Putamen (tissue), 1 donor: ENCODE measurements at places on chromosomes 2 and 18.

DNA sequence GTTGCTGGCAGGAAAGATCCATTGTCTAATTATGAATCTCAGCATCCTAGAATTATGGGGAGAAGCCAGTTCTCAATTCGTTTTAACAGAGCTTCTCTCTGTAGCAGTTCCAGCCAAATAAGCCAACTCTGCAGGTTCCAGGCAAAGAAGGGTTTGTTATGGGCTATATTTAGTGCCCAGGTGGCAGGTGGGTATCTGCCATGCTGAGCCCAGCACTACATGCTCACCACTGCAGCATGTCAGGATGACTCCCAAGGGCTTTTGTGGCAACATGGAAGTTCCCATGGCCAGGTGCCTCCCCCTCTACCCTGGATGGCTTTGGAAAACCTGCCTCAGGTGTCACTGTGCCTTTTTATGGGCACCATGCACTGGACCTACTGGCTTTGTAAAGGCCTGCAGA, 137.7 kb upstream of the MSH6 start:
- no peak for DNase-seq

DNA sequence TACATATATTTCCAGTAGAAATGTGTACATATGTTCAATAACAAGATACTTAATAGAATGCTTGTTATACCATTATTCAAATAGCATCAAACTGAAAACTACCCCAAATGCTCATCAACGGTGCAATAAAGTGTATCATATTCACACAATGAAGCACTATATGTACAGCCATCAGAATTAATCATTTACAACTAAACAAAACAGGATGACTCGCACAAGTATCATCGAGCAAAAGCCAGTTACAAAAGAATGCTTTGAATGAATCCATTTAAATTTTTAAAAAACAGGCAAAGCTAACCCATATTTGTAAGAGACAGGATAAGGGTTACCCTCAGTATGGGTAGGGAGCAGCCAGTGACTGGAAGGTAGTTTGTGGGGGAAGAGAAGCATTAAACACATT, 132.8 kb upstream of the PDE1A start:
- DNase-seq, result no peak

GRCh38 chr2:170243118-170243837, 65.3 kb downstream of the MYO3B start:
- DNase-seq, result no peak

GRCh38 chr2:117976581-117976980, 37.3 kb downstream of the CCDC93 start:
- DNase-seq, result no peak

GRCh38 chr2:53753041-53753440, 14.6 kb upstream of the CHAC2 start:
- no peak for DNase-seq

GRCh38 chr2:135965756-135966155, 19.7 kb downstream of the DARS1 start:
- no peak for DNase-seq

DNA sequence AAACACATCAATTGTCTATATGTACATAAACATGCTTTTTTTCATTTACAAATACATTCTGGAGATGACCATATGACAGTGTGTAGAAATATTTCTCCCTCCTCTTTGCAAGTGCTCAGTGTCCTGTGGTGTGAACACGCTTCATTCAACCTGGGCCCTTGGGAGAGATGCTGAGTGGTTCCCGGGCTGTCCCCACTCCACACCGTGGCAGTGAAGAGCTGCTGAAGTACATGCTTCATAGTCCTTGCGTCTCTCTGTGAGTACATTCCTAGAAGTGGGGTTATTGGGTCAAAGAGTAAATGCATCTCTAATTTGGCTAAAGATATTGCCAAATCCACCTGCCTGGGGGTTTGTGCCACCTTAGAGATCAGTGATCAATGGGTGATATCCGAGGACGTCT, 6.5 kb upstream of the GPR35 start:
- no peak for DNase-seq

- no peak for DNase-seq
Observed at GRCh38 chr2:1610096-1610485, 134.2 kb downstream of the PXDN start.

DNA sequence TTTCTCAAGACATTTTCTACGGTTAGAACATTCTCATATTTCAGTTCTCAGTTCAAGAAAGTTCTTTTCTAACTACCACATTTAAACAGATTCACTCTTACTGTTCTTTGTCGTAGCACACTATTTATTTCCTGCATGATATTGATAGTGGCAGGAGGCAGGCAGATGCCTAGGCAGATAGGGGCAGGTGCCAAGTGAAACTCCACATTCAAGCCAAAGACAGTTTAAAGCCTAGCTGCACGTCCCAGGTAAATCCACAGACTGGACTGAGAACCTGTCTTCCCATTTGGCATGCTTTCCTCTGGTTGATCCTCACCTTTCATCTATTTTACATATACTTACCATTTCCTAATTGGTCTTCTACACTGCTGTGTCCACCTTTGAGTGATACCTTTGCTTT, 359.3 kb downstream of the TMX3 start:
- no peak for DNase-seq

- DNase-seq, result no peak
Observed at GRCh38 chr2:133541376-133541775, 26.9 kb downstream of the NCKAP5 start.

DNA sequence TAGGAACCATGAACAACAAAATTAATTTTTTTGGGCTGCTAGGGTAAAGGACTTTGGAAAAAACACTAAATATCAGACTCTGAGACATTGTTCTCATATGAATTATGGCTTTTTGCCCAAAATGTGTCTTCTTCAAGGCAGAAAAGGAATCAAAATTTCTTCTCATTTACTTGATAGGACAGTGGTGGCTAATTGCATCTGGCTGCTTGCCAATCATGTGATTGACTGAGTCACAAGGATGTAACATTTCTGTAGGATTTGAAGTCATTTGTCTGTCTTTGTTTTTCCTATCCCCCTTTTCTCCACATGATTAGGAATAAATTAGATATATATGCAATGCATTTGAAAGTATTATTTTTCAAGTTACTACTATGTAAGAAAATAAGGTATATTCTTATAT, 130.2 kb downstream of the SLC4A10 start:
- DNase-seq, result no peak

- DNase-seq, result no peak
Observed at GRCh38 chr18:36578871-36579710, 249.7 kb downstream of the TPGS2 start.

DNA sequence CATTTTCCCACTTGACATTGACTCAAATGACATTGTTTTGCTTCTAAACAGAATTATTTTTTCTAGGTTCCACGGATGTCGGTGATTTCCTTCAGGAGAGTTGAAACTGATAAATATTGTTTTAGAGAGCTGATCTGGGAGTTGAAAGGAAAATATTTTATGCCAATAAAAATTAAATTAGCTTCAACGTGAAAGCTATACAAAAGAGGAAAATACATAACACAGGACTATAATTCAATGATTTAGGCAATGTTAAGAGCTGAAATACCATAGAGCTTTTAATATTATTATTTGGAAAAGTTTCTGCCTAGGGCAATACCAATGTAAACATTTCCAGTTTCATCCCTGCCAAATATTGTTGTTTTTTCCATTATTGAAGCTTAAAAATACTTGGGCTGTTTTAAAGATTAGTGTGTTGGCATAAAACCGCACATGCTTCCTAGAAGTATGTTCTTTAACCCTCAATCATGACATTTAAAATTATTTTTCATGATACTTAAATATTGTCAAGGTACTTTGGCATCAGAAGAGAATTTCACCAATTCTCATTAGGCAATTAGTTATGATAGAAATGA, 18.6 kb upstream of the PDE1A start:
- DNase-seq, result no peak

DNA sequence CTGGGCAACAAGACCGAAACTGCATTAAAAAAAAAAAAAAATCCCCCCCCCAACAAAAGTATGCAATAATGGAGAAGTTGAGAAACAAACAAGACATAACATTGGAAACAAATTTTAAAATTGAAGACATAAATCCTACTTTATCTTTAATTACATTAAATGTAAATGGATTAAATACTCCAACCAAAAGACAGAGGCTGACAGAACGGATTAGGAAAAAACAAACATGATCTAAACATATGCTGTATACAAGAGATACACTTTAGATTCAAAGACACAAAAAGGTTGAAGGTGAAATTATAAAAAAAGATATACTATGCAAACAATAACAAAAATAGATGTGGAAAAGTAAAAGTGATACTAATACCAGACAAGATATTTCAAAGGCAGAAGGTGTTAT, 350.8 kb upstream of the RGPD4 start:
- DNase-seq, result no peak

DNA sequence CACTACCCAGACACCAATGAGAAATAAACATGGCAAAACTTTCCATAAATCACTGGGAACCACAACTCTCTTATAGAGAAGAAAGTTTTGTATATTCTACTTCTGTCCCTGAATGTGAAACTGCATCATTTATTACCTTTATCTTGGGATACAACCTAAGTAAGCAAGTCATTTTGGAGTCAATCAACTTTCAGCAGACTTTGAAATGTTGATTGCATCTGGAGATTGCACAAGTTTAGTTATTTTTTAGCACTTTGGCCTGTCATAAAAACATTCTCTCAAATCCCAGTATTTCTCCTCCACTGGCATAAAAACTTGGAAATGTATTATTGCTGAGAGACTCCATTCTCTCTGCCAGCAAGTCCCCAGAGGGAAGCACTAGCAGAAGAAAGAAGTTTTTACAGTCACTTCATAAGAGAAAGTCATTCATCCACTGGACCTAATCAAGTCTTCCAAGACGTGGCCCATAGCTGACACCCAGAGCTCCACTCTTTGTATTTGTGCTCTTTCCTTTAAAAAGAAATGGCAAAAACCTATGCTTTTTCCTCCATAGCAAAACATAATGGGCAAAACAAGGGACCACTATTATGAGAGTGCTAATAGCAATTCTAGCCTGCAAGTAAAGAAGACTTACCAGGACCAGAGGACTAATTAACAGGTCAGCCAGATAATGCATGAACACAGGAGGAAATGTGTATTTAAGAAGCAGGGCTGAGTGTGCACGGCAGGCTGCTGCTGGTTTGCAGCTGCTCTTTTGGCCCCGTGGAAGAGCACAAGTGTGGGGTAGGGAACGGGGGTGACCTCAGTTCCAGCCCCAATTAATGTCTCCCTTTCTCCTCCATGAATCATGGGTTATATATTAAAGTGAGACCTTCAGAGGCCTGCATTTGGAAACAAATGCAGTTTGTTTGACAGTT, 171.5 kb downstream of the INO80D start:
- no peak for DNase-seq

DNA sequence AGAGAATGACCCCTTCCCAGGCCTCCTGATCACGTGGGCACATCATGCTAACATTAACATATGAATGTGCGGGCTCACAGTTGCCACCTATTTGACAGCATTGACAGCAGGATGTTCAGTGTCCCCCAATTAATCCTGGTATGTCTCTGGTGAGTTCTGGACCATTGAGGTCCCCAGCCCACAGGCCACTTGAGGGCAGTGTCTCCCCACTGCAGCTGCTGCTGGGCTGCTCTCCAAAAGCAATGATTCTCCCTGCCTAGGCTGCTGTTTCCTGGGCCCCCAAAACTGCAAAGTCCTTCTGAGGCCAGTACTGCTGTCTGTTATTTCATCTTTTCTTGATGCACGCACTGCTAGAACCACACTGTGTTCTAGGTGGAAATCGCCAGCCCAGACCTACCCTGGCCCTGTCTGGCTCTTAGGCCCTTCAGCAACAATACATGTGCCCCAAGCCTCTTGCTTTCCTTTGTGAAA, 52.7 kb upstream of the MAPK4 start:
- no peak for DNase-seq

DNA sequence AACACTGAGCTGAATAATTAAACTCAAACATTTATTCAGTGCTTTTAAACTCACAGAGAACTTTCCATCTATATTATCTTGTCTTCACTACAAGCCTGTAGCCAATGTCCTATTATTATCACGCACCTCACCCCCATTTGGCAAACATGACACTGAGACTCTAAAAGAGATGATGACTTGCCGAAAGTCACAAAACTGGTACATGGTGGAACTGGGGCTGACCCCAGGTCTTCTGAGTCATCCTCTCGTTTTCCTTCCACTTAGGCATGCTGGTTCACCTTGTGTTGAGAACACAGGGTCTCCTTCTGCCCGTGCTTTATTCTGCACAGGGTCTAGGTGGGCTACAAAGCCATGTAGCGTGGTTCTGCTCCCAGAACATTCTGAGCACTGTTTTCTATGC, 230.0 kb upstream of the MGAT5 start:
- DNase-seq, result no peak

- DNase-seq, result no peak
Observed at GRCh38 chr2:138116456-138116855, 152.2 kb downstream of the HNMT start.

- no peak for DNase-seq
Observed at GRCh38 chr2:217878915-217879590, 123.7 kb downstream of the TNS1 start.

- no peak for DNase-seq
Observed at GRCh38 chr2:229137639-229138038, 133.4 kb downstream of the PID1 start.

GRCh38 chr2:74585406-74586185, 31.1 kb downstream of the DOK1 start:
- DNase-seq, result no peak

GRCh38 chr2:224060783-224061482, 21.8 kb upstream of the SERPINE2 start:
- no peak for DNase-seq

GRCh38 chr2:174683392-174683759, 80.9 kb downstream of the CHRNA1 start:
- DNase-seq, result no peak
